Activated CD8-positive, alpha-beta memory T cell treated with anti-CD3 and anti-CD28 coated beads for 4 hours (primary cell): ENCODE measurements at places on chromosomes 7 and 10.

DNA sequence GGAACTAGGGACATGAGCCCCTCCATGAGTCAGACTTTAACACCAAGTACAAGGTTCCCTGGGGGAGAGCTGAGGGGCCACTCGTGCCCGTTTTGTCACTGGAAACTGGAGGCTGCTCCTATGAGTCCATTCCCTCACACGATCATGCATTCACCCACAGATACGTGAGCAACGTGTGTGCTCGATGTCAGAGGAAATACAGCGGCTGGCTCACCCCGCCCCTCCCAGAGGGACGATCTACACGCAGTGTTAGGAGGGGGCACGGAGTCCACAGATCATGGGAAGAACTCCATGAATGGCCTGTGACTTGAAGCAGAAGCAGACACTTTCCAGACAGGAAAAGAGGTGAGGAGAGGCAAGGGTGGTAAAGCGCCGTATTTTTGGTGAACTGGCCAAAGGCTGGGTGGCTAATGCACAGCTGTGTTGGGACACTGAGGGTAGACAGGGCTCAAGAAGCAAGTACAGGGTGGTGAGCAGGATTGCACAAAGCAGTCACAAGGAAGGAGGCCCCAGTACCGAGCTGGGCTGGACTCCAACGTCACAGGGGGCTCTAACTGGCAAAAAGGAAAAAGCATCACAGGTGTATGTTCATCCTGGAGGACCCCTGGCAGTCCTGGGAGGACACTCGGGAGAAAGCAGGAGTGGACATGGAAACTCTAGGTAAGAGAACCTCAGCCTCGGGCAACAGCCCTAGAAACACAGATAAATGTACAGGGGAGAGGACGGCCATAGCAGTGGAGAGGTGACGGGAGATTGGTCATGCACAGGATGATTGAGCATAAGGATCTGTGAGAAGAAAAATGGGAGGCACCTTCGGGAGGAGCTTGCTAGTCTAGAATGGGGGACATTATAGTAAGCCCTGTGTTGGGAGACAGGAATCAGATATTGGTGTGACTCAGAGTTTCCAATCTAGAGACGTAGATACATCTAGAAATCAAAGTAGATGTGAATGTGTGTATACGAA lies 41.2 kb downstream of the TNS3 start:
- DNase-seq: no peak

DNA sequence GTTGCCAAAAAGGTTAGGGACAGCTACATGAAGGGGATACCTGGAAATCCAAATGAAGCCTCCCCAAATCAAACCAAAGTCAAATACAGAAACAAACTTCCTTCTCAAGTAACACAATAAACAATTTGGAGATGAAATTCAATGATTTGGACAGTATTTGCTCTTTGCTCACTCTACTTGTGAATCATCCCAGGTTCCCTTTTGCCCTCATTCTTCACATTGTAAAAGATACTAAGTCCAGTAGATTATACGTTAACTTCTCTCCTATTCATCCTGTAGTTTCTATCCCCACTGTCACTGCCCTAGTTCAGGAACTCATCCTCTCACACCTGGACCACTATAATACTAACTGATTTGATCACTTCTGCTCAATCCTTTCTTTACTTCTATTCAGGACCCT lies 28.3 kb downstream of the FZD1 start:
- no peak for DNase-seq

GRCh38 chr7:8115547-8116402 lies 146.2 kb downstream of the ICA1 start:
- no peak for DNase-seq

GRCh38 chr10:132563485-132564248 lies 26.1 kb downstream of the INPP5A start:
- no peak for DNase-seq

DNA sequence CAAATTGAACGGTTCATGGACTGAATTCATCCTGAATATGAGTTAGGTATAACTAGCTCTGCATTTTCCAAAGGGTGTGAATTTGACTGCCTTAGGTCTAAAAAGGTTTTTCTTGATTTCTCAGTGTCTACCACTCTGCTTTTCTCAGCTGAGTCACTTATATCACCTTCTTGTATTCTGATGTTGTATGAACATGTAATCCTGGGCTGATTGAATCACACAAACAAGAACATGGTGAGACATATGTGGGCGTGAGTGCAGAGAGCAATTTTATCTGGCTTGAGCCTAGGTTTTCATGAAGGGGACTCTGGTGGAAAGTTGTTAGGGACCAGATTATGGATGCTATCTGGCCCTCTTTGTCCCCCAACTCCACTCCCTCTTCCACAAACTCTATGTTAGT lies 239.8 kb downstream of the SUGCT start:
- no peak for DNase-seq

GRCh38 chr7:130452951-130453350 lies 12.1 kb upstream of the CEP41 start:
- DNase-seq: no peak

GRCh38 chr10:132207536-132208461 lies 21.1 kb downstream of the DPYSL4 start:
- no peak for DNase-seq

DNA sequence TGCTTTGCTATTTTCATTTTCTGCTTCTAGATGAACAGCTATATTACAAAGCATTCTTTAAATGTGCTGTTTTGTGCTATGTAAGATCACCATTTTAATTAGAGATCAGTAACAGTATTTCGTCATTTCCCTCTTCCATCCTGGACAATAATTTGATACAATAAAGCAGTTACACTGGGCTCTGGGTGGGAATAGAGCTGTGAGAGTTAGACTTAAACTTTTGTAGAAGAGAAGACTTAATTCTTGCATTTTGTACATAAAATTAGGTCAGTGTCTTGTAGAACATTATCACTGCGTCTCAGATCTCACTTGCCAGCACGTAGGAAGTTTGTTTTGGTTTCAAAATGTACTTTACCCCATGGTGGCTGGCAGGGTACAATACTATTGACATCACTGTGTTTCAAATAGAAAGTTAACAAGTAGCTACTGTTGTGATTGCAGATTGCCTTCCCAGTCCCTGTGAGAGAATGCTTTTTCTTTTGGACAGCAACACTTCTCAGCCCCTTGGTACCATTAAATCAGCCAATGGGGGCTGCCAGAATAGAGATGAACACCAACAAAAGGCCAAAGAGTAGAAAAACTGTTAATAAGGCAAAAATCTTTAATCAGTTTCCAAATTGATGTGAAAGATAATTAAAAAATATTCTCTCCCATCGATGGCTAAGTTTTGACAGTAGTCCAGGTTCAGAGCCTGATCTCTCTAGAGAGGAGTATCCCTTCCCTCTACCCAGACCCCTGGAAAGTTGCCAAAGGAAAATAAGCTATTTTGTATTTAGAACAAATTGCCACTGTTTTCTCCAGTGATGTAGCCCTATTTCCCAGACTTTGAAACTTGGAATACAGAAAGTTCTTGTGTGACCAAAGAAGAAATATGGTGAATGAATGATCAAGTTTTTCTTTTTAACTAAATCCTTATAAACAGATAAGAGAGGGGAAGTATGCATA lies 35.1 kb downstream of the SMNDC1 start:
- no peak for DNase-seq

- no peak for DNase-seq
These were observed 41.5 kb downstream of the ASB4 start for GRCh38 chr7:95527033-95527775.

DNA sequence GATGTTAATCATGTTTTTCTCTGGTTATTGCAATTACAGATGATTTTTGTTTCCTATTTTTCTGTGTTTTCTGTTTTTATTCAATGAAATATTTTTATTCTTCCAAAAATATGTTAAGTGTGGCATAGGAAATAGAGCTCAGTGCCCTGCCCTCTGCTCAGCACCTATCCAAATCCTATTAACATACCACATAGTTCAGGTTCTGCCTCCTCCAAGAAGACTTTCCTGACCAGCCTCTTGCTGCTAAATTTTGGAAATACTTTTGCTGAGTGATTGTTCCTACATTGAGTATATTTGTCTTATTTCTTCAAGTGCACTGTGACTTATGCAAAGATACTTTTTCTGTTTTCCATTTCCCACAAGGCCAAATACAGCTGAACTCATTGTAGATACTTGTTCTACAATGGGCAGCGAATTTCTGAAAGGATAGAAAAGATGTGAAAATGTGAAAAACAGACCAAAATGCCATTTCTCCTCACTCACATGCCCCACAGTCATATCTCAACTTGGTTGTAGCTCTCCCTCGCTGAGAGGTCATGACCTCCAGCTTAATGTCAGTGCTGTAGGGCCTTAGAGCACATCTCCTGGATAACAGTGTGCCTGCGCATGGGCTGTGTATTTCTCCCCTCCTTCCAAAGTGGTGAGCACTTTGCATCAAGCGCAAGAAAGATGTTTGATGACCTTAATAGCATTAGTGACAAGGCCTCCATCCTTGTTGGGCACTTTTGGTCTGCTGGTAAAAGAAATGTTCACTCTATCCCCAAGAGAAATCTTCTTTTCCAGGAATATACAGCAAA lies 677.3 kb downstream of the LRMDA start:
- DNase-seq: no peak

DNA sequence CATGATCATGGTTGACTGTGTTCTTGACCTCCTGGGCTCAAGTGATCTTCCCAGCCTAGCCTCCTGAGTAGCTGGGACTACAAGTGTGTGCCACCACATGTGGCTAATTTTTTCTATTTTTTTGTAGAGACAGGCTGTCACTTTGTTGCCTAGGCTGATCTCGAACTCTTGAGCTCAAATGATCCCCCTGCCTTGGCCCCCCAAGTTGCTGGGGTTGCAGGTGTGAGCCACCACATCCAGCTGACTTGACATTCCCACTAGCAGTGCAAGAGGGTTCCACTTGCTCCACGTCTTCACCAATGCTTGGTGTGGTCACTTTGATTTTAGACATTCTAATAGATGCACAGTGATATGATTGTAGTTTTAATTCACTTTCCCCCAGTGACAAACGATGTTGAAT lies 25.1 kb downstream of the CYP26A1 start:
- DNase-seq: no peak

GRCh38 chr10:96082153-96082552 lies 38.8 kb downstream of the CCNJ start:
- DNase-seq: no peak

- no peak for DNase-seq
These were observed 37.6 kb upstream of the COL1A2 start for GRCh38 chr7:94357076-94357475.

GRCh38 chr10:29635711-29636144 lies 957 bp upstream of the SVIL start:
- DNase-seq: no peak

DNA sequence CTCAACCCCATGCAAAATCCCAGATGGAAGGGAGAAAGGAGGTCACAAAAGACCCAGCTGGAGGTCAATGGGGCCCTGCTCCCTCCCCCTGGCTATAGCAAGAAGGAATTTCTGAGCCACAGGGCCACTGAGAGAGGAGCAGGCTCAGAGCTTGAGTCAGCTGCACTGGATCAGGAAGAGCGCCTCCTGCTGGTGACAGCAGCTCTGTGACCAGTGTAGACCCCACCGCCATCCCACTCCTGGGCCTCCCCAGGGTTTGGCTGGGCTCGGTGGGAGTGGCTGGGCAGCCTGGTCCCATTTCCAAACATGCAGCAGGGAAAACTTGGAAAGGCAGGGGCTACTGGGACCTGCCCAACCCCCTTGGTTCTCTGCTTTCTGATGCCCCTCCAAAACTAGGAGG lies 31.5 kb upstream of the PRLHR start:
- DNase-seq: no peak

DNA sequence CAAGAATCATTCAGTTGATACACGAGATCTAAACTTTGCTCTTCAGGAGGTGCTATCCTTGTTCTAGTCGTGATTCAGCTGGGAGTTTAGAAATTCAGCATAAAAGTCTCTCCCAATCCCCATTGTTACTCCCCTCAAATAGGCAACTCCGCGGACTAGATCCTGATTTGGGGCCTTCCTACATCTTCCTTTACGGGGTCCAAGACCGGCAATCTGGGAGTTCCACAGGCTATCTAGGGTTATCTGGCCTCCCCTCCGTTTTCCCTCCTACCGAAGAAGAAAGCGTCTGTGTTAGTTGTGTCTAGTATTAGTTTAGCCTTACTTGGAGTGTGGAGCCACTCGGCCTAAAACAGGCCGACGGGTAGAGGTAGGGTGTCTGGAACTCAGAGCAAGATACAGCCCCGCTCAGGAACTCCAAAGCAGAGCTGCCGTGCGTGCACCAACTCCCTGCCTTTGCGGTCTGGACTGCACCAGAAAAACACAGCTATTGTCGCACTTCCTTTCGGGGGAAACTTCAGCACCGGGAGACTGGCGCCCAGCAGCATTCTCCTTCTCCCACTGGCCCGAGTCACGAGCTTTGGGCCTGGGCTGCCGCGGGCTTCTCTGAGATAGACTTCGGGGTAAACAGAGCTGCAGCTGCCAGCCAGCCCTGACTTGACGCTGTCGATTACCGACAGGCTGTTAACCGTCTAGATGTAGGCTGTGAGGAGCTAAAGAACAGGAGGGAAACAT lies 1.5 kb upstream of the DLX5 start:
- no peak for DNase-seq

GRCh38 chr10:120650705-120651399 lies 193.8 kb downstream of the PLPP4 start:
- no peak for DNase-seq

- DNase-seq: no peak
These were observed 19.5 kb downstream of the DNAH11 start for GRCh38 chr7:21562385-21562784.

- DNase-seq: no peak
These were observed 146.8 kb downstream of the CELF2 start for GRCh38 chr10:11164551-11164802.

DNA sequence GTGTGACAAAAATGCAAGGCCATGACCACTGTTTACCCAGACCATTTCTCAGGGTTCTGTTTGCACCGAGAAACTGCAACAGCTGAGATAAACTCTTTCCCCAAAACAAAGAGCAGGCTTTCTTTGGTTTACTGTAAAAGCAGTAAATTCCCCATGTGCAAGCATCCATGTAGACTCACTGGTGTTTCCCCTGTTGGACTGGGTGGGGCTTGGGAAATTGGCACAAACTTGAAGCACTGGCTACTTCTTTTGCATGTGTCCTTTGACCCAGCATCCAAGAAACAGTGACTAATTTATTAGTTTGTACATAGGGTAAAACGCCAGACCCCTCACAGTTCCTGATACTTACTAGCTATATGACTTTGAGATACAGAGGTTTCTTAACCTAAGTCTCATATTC lies 12.3 kb downstream of the IQUB start:
- DNase-seq: no peak

DNA sequence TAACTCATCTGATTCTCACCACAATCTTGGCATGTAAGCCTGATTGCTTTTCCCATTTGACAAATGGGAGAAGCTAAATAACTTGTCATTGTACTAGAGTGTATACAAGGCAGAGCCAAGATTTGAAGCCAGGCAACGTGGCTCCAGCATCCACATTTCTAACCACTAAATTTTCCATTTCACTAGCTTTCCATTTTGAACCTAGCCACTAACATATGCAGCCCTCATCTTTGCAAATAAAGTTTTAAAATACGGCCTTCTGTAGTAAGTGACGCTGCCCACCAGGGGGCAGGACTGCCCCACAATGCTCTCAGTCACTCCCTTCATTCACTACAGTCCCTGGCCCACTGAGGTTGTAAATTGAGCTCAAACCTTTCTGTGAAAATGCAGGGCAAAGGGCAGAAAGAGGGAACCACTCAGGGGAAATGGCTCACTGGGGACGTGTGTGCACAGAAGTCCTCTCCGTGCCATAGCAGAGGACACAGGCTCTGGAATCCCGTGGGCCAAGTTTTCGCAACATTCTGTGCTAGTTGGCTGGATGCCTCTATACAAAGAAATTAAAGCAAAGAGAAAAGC lies 315.7 kb downstream of the TNS3 start:
- DNase-seq: no peak
